GM12892 (cell line): ENCODE measurements at places on chromosomes 4 and X.

GRCh38 chrX:97844943-97845342, 961.2 kb downstream of the RPA4 start:
- DNase-seq, result no peak

DNA sequence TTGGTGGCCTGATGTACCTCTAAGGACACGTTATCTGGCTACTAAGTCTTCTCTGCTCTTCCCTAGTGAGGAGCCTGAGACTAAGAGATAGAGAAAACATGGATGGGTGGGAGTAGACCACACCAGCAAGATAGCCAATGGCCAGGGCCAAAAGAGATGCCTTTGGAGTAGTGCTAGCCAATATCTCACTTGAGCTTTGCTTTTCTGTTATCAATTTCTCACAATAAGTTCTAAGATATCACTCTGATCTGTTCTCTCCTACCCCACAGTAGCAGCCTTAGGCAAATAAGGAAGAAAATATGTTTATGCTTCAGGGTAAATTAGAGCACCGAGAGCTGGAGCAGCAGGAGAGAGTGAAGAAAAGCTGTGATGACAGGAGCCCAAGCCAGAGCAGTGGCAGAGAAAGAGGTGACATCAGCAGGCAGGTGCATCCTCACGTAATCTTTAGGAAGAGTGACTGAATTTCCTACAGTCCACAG, 343.9 kb upstream of the NOCT start:
- no peak for DNase-seq

DNA sequence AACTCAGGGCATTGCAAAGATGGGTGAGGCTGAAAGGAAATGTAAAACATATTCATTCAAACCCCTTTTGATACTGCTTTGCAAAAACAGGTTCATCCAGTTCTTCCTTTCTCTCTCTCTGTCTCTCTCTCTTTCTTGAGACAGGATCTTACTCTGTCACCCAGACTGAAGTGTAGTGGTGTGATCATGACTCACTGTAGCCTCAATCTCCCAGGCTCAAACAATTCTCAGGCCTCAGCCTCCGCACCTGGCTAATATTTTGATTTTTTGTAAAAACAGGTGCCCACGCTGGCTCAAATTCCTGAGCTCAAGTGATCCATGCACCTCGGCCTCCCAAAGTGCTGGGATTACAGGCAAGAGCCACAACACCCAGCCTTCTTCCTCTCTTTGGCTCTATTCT, 15.6 kb upstream of the DCHS2 start:
- no peak for DNase-seq

GRCh38 chrX:107565931-107566603, 62.2 kb upstream of the PRPS1 start:
- DNase-seq, result no peak

- no peak for DNase-seq
These were observed 330.3 kb downstream of the TRAM1L1 start for GRCh38 chr4:116755051-116755450.

DNA sequence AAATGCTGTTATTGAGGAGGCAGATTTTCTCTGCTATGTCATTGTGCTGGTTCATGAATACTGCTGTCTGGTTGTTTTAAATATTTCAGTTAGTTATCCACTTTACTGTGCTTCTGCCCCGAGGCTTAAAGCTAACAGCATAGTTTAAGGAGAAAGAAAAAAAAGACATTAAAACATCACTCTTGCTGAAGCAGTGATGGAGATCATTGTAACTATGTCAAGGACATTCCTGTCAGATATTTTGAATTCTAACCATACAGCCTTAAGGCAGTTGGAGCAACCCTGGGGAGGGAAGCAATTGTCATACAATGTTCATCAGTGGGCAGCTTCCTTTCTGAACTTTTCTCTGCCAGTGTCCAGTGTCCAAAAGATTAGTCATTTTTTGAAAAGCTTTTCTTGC, 199.0 kb upstream of the DDX53 start:
- DNase-seq, result no peak
